ENCODE measurements at places on chromosomes 16 and 17.

GRCh38 chr16:48963306-48963705 is 318.3 kb downstream of the CBLN1 start:
- no peak for DNase-seq

- no peak for DNase-seq
Observed at GRCh38 chr16:69411064-69411985, 13.1 kb upstream of the CYB5B start.

DNA sequence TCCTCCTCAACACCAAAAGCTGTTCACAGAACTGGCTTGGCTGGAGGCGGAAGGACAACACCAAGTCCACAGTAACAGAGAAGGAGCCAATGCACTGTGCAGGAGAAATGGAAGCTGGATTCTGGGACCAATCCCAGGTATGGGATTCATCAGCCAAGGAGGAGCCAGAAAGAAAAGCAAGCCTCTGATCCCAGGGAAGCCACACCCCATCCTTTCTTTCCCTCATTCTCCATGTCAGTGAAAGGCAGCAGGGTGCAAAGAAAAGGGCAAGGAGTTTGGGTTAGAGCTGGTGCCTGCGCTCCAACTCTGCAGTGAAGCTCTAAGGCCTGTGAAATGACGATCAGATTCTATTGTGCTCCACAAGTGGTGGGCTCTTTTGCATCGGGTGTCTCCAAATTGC is 11.0 kb downstream of the DCAKD start:
- no peak for DNase-seq

DNA sequence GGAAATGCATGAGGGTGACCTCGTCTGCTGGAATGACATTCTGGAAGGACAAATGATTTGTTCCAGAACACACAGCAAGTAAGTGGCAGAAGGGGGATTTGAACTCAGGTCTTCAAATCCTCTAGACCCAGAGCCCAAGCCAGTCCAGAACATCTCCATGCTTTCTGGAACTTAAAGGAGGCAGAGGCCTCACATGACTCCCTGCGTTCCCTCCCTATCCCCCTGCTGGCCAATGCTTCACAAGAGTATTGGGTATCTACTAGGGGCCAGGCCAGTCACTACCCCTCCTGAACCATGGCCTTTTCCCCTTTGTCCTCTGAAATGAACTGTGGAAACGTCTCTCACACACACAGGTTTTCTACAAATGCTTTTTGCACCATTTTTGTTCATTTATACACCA is 7.6 kb upstream of the BEAN1 start:
- no peak for DNase-seq

- no peak for DNase-seq
Observed at GRCh38 chr17:74842599-74843351, 16.9 kb downstream of the GRIN2C start.

GRCh38 chr17:66399441-66399840 is 97.0 kb downstream of the PRKCA start:
- DNase-seq = no peak

DNA sequence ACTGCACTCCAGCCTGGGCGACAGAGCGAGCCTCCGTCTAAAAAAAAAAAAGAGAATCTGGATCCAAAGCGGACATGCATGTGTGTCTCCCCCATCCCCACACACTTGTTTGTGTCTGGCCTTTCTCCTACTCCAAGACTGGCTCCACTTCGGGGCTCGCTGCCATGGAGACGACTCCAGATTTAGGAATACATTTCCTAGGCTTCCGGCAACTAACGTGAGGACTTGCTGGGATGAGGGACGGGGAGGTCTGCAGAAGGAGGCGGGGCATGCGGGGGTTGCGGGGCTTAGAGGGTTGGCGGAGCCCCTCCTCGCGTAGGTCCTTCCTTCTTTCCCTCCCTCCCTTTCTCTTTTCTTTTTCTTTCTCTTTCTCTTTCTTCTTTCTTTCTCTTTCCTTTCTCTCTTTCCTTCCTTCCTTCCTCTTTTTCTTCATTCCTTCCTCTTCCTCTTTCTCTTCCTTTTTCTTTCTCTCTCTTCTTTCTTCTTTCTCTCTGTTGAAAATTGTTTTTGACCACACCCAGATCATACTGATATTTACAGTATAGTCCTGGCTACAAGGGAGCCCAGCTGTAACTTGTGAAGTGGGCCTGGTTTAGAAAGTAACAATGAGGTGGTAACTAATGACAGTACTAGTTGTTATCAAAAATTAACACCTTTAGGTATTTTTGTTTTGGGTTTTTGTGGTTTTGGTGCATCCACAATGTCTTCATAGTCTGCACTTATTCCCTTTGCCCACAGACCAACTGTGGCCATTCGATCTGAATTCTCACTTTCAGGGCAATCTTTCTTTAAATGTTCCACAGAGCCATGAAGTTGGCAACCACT is 25.2 kb downstream of the MIS12 start:
- no peak for DNase-seq

GRCh38 chr16:31455601-31456314 is 3.5 kb upstream of the ARMC5 start:
- peak; percentile 43 for DNase-seq

DNA sequence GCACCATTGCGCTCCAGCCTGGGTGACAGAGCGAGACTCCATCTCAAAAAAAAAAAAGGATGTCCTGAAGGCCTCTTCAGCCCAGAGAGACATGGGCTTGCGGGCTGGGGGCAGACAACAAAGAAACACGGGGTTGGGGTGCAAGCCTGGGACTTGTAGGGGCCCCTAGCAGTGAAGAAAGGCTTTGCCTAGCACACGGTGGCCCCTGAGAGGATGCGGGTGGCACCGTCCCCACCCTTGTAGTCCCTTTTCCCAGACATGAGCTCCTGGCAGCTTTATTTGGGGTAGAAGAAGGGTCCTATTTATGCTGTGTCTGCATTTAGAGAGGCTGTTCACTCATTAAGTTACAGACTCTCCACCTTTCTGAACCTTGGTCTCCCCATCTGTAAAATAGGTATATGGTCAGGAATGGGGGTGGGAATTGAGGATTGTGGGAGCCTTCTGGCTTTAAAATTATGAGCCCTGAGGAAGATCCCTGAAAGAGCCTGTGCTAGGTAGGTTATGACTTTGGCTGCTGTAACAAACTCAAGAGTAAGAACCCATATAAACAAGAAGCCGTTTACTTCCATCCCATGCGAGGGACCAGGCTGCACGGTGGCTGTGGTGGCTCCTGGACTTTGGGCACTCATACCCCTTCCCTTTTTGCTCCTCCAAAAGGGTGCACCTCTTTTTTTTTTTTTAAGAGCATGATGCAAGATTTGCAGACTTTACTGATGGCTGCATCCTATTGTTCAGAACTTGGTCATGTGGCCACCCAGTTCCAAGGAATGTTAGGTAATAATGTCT is 20.6 kb upstream of the ADGRG1 start:
- DNase-seq = no peak
